ENCODE measurements at places on chromosomes 1 and 21.
A peak's percentile ranks its signal among the peaks of the same experiment; 100 is the strongest.

DNA sequence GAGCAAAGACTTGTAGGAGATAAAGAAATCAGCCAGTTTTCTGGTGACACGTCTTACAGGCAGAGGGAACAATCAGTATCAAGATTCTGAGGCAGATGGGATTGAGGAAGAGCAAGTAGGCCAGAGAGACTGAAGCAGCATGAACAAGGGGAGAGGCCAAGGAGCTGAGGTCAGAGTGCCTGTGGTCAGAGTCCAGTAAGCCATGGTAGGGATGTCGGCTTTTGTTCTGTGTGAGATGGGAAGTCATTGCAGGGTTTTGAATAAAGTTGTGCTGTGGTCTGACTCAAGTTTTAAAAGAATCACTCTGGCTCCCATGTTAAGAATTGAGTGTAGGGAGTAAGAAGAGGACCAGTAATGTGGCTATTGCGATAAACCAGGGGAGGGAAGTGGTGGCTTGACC, 85.9 kb upstream of the IVNS1ABP start:
- H3K4me1 ChIP-seq, result no peaks in the 10 kb centered on the region
- no peaks in the 10 kb centered on the region for H3K27me3 ChIP-seq
- no peak overlapping the region for H3K4me3 ChIP-seq
- H3K27ac ChIP-seq, result no peak overlapping the region
- no peak for DNase-seq
- H3K36me3 ChIP-seq, result no peaks in the 10 kb centered on the region

- no peaks in the 10 kb centered on the region for H3K36me3 ChIP-seq
- H3K4me1 ChIP-seq, result no peaks in the 10 kb centered on the region
- H3K27me3 ChIP-seq, result no peaks in the 10 kb centered on the region
- H3K4me3 ChIP-seq, result no peak overlapping the region
Measured at GRCh38 chr1:58941471-58942289, 157.8 kb upstream of the JUN start.

GRCh38 chr1:205948039-205948438, 4.8 kb upstream of the SLC26A9 start:
- no peaks in the 10 kb centered on the region for H3K27me3 ChIP-seq
- no peaks in the 10 kb centered on the region for H3K4me1 ChIP-seq
- H3K27ac ChIP-seq, result no peak overlapping the region
- H3K36me3 ChIP-seq, result no peaks in the 10 kb centered on the region
- no peak overlapping the region for H3K4me3 ChIP-seq
- no peak for DNase-seq

DNA sequence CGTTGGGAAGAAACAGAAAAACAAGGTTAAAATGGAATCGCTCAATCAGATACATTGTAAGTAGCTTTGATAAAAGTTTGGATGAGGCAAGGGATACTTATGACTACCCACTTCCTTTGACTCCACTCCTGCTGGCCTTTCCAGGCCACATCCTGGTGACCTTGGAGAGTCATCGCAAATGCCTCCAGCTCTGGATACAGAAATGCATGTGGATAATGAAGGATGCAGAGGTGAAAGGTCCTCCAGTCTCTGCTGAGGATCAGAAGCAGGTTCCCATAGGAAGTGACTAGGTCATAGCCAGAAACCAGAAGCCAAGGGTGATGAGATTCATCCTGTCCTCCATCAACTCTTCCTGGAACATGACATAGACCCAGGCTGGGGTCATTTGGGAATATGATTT, 6.2 kb upstream of the CAMK1G start:
- no peak for DNase-seq
- no peaks in the 10 kb centered on the region for H3K36me3 ChIP-seq
- no peaks in the 10 kb centered on the region for H3K4me1 ChIP-seq
- H3K4me3 ChIP-seq, result no peak overlapping the region
- no peaks in the 10 kb centered on the region for H3K27me3 ChIP-seq
- no peak overlapping the region for H3K27ac ChIP-seq

DNA sequence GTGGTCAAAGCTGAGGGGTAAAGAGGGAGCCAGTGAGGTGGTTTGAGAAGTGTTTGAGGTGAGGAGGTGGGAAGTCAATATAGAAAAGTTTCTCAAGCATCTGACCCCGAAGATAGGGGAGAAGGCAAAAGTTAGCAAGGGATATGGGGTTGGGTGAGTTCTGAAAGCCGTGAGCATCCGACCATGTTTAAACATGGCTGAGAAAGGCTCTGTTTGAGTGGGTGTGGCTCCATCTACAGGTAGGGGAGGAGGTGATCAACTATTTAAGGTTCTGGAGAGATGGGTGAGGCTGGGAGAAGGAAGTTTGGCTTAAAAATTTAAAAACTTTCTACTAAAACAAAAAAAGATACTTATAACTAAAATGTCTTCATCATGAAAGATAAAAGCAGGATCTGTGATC, 273.8 kb downstream of the KCNJ6 start:
- no peak overlapping the region for H3K4me3 ChIP-seq
- no peak overlapping the region for H3K27ac ChIP-seq
- DNase-seq, result no peak
- no peaks in the 10 kb centered on the region for H3K4me1 ChIP-seq
- no peaks in the 10 kb centered on the region for H3K27me3 ChIP-seq

DNA sequence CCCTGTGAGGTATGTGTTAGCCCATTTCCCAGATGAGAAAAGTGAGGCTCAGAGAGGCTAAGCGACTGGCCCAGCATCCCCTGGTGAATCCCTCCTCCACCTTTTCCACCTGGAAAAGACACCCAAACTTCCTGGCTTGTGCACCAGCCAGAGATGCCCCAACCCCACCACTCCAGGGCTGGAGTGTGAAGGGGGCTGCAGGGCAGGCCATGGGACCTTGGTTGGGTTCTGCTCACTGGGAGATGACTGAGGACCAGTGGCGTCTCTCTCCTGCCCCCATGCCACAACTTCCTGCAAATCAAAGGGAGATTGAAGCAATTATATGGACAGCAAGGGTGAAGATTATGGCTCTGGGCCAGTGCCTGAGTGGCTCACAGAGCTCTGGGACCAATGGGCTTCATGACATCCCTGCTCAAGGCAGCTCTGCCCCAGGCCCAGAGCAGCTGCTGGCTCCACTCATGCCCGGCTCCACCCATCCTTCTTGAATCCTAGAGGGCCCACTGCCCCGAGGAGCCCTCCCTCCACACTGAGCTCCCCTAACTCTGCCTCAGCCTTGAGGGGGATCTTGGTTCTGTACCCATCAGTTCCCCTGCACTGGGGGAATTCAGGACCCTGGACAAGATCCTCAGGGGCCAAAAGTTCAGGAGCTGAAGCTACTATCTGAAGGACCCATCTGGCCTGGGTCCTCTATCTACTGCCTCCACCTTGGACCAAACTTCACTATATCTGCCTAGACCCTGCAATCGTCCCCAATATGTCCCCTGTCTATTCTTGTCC, 416.9 kb downstream of the PTPRU start:
- H3K36me3 ChIP-seq, result no peaks in the 10 kb centered on the region
- no peaks in the 10 kb centered on the region for H3K27me3 ChIP-seq
- H3K4me3 ChIP-seq, result no peak overlapping the region
- H3K4me1 ChIP-seq, result no peaks in the 10 kb centered on the region

GRCh38 chr1:247210062-247210375, 38.2 kb upstream of the ZNF124 start:
- peak overlapping the region; percentile 97 for H3K4me3 ChIP-seq
- H3K27ac ChIP-seq, result peak overlapping the region; percentile 88
- peaks cover 11% of the 10 kb centered on the region for H3K4me1 ChIP-seq
- H3K27me3 ChIP-seq, result no peaks in the 10 kb centered on the region
- no peak for DNase-seq

DNA sequence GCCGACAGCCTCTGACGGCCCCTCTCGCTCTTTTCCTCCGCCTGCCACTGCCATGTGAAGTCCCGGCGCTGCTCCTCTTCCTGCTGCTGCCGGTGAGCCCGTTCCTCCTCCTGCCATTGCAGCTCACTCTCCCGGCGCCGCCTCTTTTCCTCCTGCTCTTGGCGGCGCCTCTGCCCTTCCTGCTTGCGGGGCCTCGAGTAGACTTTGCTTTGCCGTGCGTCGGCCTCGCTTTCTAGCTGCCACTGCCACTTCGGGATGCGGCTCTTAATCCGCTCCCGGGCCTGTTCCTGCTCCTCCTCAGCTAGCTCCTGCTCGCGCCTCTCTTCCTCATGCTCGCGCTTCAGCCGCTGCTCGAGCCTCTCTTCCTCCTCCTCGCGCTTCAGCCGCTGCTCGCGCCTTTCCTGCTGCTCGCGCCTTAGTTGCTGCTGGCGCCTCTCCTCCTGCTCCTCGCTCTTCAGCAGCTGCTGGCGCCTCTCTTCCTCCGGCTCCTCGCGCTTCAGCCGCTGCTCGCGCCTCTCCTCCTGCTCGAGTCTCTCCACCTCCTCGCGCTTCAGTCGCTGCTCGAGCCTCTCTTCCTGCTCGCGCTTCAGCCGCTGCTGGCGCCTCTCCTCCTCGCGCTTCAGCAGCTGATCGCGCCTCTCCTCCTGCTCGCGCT, 4.3 kb downstream of the TCHH start:
- H3K36me3 ChIP-seq, result no peaks in the 10 kb centered on the region
- no peak overlapping the region for H3K27ac ChIP-seq
- peaks cover 54% of the 10 kb centered on the region for H3K4me1 ChIP-seq
- H3K4me3 ChIP-seq, result peak overlapping the region; percentile 50

- H3K4me3 ChIP-seq, result no peak overlapping the region
- no peaks in the 10 kb centered on the region for H3K27me3 ChIP-seq
- H3K27ac ChIP-seq, result no peak overlapping the region
- DNase-seq, result no peak
- no peaks in the 10 kb centered on the region for H3K36me3 ChIP-seq
- no peaks in the 10 kb centered on the region for H3K4me1 ChIP-seq
Measured at GRCh38 chr1:208534979-208535378, 290.8 kb upstream of the PLXNA2 start.

DNA sequence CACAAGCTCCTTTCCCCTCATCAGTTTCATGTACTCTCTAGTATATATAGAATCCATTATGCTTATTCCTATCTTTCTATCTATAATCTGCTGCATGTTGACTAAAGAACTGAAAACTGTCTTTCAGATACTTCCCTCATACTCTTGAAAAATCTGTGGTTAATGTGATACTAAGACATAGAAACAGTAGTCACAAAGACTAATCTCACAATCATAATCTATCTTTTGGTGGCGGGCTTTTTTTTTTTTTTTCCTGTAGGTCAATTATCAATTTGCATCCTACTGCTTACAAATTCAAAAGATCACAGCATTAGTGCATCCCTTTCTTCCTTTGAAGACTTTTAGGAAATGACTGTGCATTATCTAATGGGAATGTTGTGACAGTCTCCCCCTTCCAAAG, 4.7 kb downstream of the UBR4 start:
- no peak for DNase-seq
- no peaks in the 10 kb centered on the region for H3K36me3 ChIP-seq
- no peaks in the 10 kb centered on the region for H3K27me3 ChIP-seq
- no peaks in the 10 kb centered on the region for H3K4me1 ChIP-seq

- no peak overlapping the region for H3K4me3 ChIP-seq
- no peaks in the 10 kb centered on the region for H3K36me3 ChIP-seq
- no peak for DNase-seq
- no peak overlapping the region for H3K27ac ChIP-seq
Measured at GRCh38 chr1:117812869-117813511, 116.4 kb downstream of the GDAP2 start.

GRCh38 chr1:26555550-26555981, 26.0 kb downstream of the RPS6KA1 start:
- H3K36me3 ChIP-seq, result no peaks in the 10 kb centered on the region
- H3K4me1 ChIP-seq, result no peaks in the 10 kb centered on the region
- H3K27me3 ChIP-seq, result no peaks in the 10 kb centered on the region
- H3K4me3 ChIP-seq, result no peak overlapping the region

DNA sequence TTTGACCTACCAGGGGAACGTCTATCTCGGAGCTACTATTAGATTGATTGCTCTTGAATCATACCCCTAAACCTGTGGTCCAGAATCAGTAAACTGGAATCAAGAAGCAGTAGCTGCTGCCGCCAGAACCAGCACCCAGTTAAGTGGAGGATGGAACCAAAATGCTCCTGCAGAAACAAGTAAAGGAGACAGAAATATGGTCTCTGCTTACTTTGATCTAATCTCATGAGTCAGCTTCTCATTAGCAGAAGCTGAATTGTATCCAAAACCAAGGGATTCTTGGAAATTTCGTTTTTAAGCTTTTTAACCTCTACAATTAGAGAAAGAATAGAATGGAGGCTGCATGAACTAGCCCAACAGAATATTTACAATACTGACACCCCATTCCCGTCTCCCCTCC, 42.6 kb upstream of the PIGV start:
- H3K36me3 ChIP-seq, result peaks cover 24% of the 10 kb centered on the region
- DNase-seq, result no peak
- peak overlapping the region; percentile 80 for H3K27ac ChIP-seq
- no peaks in the 10 kb centered on the region for H3K27me3 ChIP-seq

GRCh38 chr21:36705679-36706481, 7.0 kb downstream of the SIM2 start:
- H3K4me3 ChIP-seq, result no peak overlapping the region
- H3K27me3 ChIP-seq, result peaks cover 95% of the 10 kb centered on the region
- peak; percentile 52 for DNase-seq
- H3K27ac ChIP-seq, result no peak overlapping the region

DNA sequence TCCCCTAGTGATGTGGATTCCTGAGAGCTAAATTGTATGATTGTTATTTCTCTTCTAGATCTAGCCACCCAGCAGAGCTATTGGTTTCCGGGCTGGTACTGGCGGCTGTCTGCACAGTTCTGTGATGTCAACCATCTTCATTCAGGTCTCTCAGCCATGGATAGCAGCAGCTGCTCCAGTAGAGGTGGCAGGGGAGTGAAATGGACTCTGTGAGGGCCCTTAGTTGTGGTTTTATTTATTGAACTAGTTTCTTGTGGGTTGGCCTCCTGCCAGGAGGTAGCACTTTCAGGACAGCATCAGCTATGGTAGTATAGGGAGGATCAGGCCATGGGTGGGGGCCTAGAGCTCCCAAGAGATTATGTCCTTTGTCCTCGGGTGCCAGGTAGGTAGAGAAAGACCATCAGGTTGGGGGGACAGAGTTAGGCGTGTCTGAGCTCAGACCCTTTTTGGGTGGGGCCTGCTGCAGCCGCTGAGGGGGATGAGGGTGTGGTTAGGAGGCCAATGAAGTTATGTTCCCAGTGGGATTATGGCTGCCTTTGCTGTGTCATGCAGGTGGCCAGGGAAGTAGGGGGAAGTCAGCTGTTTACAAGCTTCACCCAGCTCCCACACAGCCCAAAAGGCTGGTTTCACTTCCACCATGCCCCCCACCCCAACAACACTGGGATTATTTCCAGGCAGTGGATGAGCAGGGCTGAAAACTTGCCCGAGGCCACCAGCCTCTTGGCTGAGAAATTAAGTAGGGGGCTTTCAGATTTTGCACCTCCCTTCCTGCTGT, 55.1 kb upstream of the RGS4 start:
- H3K27me3 ChIP-seq, result no peaks in the 10 kb centered on the region
- H3K4me3 ChIP-seq, result no peak overlapping the region
- no peak for DNase-seq
- no peaks in the 10 kb centered on the region for H3K4me1 ChIP-seq
- no peak overlapping the region for H3K27ac ChIP-seq

DNA sequence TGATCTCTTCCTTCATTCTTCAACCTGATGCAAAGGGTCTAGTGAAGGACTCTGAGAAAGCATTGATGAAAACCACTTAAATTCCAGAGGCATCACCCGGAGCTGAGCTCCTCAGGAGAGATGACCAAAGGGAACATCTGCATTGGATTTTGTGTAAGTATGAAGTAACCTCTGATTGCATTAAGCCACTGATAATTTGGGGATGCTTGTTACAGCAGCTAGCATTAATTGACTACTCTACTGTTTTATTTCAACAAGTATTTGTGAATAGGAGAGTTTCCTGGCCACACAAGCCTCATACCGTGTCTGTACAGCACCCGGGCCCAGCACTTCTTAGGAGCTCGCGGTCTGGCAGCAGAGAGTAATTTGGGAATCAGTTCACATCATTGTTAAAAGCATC, 250.7 kb upstream of the POU3F1 start:
- no peaks in the 10 kb centered on the region for H3K4me1 ChIP-seq
- DNase-seq, result no peak
- no peak overlapping the region for H3K4me3 ChIP-seq
- H3K27ac ChIP-seq, result no peak overlapping the region
- H3K36me3 ChIP-seq, result no peaks in the 10 kb centered on the region

Measured in right atrium auricular region (tissue), 2 donors.